CD14-positive monocyte (primary cell): ENCODE measurements at places on chromosomes 6 and 20.

- peak; percentile 18 for DNase-seq
These were observed 60.0 kb downstream of the PTPN1 start for GRCh38 chr20:50569864-50570836.

- no peak for DNase-seq
These were observed 11.5 kb upstream of the MRS2 start for GRCh38 chr6:24391208-24391607.

DNA sequence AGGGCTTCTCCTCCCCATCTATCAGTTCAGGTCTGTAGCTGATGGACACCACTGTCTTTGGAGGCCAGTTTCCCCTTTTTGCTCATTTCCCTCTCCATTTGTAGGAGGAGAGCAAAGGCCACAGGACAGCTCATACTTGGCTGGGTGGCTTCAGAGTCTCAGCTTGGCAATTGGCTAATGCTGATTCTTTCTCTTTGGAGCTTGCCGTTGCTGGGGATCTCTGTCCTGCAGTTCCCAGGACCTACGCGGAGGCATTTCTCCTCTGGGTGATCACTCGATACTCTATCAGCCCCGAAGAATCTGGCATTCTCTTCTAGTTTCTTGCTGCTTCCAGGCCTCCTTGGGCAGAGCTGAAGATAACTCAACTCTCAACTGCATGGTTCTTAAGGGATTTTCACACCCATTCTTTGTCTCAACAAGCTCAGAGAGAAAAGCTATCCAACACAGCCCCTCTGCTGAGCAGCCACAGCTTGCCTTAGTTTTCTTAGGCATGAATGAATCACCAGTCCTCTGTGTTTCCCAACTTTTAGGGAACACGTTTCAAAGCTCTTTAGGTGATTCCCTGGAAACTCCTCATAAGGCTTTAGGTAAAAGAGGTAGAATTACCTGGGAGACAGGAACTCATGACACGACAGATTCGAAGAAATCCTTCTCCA is 19.2 kb upstream of the SSR1 start:
- DNase-seq = peak; percentile 47

DNA sequence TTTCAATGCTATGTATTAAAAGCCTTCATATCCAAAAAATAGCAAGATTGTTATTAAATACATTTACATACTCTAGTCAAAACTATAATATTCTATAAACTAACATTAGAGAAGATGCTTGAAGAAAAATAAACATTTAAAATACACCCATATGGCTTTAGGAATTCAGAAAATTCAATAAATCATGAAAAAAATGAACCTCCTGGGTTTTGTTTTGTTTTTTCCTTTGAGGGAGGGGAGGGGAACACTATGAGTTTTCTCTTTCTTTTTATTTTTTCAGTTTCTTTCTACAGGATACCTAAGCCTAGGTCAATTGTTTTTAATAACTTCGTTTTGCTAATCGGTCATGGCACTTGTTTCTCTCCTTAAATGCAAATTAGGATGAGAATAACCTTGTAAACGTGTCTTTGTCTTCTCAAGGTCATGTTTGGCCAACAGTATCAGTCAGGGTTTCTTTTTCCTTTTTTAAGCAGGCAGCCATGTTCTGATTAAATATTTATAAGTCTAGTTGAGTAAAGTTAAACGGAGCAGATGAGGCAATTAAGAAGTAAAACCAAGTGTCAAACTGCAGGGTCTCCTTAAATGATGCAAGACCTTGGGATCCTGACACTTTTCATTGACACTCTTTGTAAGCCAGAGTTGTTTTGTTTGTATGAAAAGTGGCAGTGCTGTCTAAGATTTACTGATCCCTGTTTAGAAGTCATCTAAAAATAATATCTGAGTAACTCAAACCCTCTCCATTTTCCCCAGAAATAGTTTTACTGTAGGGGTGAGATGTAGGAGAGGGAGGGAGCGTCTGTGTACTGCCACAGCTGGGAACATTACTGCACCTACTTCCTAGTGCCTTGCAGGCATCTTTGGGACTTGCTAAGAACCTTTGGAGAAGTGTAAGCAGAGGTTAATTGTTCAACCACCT is 392.3 kb downstream of the PLCB1 start:
- DNase-seq = no peak

GRCh38 chr6:13338038-13338437 is 9.7 kb upstream of the TBC1D7 start:
- peak; percentile 71 for DNase-seq

DNA sequence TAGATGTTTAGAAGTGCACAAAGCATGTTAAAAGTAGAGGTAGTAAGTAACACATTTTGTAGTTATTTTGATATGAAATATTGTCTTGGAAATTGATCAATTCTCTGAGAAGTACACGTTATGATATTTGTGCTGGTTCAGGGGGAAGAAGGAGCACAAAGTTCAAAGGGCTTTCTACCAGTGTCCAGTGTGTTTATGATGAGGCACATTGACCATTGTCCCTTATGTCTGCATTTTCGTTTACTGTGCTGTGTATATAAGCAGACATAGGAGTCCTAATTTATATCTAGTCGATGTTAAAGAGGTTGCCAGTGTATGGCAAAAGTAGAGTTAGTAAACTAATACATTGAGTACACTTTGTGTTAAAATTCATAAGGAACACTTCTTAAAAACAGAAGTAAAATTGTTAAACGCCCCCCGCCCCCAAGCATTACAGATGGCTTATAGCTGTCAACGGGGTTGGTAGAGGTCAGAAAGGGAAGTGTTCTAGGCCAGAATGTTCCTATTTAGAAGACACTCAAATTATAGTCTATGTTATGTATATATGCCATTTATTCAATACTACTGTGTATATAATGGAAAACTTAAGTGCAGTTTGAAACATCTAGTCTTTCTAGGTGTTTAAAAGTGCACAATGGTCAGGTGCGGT is 13.3 kb upstream of the HMGN4 start:
- DNase-seq = peak; percentile 23

DNA sequence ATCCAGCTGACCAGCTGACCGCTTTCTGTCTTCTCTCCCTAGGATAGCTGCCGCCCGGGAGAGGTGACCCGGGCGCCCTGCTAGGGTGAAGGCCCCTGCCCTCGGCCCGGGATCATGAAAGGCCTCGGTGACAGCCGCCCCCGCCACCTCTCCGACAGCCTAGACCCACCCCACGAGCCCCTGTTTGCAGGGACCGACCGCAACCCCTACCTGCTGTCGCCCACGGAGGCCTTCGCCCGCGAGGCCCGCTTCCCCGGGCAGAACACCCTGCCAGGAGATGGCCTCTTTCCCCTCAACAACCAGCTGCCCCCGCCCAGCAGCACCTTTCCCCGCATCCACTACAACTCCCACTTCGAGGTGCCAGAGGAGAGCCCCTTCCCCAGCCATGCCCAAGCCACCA is 109.7 kb upstream of the MYL9 start:
- DNase-seq = no peak

GRCh38 chr20:10067321-10067720 is 32.5 kb downstream of the ANKEF1 start:
- DNase-seq = no peak

DNA sequence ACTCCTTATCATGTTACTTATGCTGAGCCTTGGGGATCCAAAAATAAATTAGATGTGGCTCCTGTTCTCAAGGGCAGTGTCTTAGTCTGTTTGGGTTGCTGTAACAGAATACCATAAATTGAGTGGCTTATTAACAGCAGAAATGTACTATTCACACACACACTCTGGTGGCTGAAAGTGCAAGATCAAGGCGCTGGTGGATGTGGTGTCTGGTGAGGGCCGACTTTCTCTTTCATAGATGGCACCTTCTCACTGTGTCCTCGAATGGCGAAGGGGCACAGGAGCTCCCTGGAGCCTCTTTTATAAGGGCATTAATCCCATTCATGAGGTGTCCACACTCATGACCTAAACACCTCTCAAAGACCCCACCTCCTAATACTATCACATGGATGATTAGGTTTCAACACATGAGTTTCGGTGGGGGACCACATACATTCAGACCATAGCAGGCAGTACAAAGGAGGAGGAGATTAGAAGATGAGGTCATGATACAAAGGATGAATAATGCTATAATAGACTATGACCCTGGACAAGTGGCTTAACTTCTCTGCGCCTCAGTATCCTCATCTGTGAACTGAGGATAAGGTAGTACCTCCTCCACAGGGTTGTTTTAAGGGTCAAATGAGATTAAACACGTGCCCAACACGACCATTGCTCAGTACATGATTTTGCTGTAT is 34.1 kb downstream of the RPP40 start:
- DNase-seq = no peak

- no peak for DNase-seq
These were observed 40.8 kb downstream of the PACSIN1 start for GRCh38 chr6:34506718-34507117.

GRCh38 chr20:57402206-57403125 is 11.3 kb downstream of the RBM38 start:
- no peak for DNase-seq

GRCh38 chr20:32387252-32387651 is 29.1 kb downstream of the ASXL1 start:
- no peak for DNase-seq

DNA sequence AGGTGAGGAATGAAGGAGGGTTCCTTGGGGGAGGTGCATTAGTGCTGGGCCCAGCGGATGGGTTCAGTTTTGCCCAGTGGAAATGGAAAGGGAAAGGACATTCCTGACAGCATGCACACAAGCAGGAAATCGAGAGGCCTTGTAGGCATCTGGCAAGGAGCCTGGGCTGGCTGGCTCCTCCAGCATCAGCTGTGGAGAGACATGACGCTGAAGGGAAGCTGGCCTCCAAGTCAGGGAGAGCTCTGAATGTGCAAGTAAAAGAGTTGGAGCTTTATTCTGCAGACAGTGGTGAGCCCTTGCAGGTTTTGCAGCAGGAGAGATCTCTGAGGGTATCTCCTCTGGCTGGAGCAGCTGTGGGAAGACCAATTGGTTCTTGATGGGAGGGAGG is 154.3 kb downstream of the MRPL14 start:
- DNase-seq = no peak

DNA sequence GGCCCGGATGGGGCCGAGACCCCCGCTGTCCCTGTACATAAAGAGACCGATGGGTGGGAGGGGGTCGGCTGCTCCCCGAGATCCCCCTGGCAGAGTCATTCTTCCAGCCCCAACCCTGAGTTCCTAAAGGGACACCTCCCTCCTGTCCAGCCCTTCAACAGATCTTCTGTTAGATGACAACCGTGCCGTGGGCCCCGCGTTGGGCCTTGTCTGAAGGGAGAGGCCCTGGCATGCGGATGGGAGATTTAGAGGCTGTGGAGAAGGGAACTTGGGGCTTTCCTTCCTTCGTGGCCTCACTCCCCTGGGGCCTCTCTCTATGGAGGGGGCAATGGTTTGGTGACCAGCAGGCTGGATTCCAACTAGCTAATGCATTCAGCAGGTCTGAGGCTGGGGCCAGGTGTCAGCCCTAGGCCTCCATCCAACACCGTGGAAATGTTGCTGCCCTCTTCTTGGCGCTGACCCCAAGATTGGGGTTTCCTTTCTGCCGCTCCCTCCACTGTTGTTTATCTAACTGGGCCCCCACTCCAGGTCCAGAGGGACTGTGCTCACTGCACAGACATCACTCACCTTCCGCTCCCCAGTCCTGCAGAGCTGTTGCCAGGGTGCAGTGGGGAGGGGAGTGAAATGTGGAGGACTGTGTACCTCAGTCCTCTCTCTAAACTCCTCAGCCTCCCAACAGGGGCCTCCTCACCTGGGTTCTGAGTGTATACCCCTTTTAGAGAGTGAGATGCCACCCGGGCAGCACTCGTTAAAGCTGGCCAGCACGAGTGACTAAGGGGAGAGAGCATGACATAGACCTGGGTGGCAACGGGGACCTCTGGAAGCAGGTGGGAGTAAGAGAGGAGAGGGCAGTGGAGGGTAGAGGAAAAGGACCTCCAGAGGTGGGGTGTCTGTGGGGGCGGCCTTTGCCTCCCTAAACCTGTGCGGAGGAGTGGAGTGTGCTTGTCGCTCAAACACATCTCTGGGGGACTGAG is 6.7 kb downstream of the TMEM151B start:
- no peak for DNase-seq

DNA sequence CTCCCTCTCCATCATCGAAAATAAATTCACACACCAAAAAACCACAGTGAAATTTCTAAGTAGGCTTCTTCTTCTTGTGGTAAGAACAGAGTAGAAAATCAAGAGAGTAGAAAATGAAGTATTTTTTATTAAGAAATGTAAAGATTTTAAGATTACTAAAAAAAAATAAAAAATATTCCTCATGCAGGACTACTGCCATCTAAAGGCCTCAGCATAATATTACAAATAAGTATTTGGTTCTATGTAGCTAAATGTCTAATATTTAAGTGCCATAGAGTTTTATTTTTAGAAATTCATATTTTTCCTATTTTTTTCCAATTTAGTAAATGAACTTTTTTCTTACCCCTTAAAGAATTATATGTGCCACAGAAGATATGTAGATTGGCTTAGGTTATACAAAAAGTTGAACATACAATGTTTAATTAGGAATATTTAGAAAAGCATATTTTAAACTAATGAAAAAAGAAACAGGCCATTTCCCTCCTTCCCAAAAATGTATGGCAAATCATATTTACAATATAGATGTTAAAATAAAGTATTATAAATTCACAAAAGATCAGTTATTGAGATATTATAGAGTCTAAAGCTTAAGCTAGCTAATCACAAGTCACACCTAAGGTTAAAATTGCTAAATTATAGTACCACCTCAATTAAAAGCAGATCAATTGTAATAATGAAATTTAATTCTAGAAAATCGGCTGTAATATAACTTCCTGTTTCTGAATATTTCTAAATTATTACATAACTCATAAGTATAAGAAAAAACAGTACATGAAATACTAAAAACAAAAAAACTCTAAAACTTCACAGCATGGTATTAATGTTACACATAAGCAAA is 3.5 kb upstream of the NT5DC1 start:
- no peak for DNase-seq

- DNase-seq = no peak
These were observed 306.1 kb downstream of the ZNF217 start for GRCh38 chr20:53287357-53288042.

GRCh38 chr20:24954566-24954965 is 5.5 kb downstream of the CST7 start:
- no peak for DNase-seq

GRCh38 chr6:46032110-46032998 is 16.7 kb upstream of the CLIC5 start:
- DNase-seq = no peak

DNA sequence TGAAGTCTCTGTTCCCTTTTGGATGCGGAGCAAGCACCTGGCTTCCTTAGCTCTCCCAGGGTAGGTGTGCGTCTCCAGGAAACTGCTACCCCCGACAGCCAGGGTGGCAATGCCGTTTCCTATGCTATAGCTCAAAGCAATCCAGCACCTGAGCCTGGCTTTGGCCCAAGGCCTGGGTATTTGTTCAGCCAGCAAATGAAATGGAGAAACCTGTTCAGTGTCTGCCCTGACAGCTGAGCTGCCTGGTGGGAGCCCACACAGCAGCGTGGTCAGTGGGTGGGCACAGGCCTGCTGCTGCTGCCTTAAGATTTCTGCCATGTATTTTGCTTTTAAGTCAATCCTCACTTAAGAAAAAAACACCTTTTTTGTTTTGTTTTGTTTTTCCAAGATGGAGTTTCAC is 13.7 kb downstream of the SPATA2 start:
- no peak for DNase-seq
